ENCODE measurements at places on chromosomes 3 and 15.

- no peak for DNase-seq
These were observed 105.3 kb downstream of the CD47 start for GRCh38 chr3:107985496-107985895.

DNA sequence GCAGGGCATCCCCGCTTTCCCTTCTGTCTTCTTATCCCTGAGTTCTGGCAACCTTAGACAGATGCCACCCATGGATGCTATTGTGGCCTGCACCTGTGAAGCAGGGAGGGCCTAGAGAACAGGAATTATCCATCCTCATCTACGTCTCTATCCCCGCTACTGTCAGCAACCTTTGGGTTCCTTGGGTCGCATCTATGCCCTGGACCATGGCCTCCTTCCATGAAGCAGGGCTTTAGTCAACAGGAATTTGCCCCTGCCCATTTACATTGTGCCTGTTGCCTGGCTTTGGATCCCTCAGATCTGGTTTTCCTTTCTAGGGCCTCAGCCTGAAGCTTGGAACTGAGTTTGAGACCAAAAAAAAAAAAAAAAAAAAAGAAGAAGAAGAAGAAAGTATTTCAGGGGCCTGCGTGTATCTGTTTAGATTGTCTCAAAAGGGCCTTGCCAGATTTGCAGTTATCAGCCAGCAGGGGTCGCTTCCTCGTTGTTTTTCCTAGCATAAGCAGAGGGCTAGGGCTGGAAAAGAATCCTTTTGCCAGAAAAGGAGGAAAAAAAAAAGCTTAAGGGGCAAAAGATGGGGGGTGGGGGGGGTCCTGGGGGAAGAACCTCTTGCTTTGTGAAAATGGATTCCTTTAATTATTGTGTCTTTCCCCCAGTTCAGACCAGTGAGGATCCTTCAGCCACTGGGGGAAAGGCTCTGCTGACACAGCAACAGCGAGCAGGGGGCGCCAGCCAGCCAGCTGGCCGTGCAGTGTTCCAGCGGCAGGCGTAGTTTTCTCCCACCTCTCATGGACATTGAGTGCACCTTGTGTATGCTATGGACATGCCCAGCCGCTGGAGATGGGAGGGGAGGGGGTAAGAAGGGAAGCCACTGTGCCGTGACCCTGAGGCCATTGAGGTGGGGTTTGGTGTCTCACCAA lies 65.7 kb upstream of the ALDH1L1 start:
- no peak for DNase-seq

GRCh38 chr3:68878322-68878721 lies 54.0 kb downstream of the TAFA4 start:
- DNase-seq = no peak

DNA sequence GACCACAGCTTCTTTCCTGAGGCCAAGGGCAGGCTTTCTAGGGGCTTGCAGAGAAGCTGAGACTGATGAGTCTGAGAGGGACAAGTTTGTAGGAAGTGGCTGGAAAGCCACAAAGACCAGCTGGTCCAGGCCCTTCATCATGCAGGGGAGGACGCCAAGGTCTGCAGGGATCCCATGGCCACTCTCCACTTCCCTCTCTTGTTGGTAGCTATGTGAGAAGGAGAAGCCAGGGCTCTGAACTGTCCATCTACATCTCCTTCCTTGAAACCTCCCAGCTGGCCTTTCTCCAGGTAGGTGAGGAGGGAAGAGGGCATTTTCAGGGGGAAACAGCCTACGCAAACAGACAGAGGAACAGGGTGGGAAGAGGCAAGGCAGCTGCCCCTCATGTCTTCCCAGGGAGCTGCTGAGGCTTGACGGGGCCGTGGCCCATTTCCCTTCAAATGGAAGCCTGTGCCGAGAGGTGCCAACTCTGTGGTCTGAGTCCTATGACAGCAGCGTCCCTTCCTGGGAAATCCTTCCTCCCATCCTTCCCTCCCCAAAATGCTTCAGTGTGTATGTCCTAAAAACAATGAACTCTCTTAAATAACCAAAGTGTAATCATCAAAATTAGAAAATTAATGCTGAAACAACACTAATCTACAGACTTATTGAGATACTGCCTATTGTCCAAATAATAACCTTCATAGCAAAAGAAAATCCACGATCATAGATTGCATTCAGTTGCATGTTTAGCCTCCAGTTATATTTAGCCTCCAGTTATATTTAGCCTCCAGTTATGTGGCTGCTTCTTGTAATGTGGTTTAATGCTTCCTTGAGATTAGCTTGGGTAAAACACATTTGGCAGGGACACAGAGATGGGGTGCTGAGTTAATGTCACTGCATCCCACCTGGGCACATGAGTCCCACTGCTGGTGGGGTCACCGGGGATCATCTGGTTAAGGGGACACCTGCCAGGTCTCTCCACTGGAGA lies 36.0 kb downstream of the GNB5 start:
- DNase-seq = no peak

GRCh38 chr3:73143821-73144237 lies 82.4 kb downstream of the EBLN2 start:
- no peak for DNase-seq

DNA sequence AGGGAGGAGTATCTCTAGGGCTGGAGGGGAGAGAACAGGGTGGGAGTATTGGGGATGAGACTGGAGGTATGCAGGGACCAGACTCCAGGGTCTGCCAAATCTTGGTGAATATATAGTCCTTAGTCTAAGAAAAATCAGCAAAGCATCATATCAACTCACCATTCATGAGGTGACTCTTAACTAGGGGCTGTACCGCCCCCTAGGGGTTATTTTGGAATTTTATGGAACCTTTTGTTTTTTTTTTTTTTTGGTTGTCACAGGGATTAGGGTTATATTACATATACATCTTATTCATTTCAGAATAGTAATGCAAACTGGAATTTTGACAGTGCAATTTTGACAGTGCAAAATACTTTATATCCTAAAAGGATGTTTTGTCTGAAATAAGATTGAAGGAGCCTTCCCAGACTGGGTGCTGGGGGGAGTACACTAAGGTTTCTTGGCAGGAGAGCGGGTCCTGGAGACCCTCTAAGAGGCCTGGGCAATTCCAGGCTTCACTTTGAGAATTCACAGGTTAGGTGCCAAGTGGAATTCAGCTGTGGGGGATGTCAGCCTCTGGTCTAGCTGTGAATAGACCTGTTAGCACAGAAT lies 7.5 kb downstream of the CMTM7 start:
- no peak for DNase-seq

- DNase-seq = peak; percentile 49
These were observed at the start of gene VWA5B2 for GRCh38 chr3:184229394-184230080. Gene VWA5B2, plus strand, starts transcription at chr3:184229585. Its CDS starts 944 bp downstream, at chr3:184230529.

- DNase-seq = no peak
These were observed 278.1 kb downstream of the ULK4 start for GRCh38 chr3:41683666-41684350.

GRCh38 chr15:39391230-39391629 lies 189.6 kb upstream of the THBS1 start:
- DNase-seq = no peak

GRCh38 chr15:40891810-40892446 lies 2.3 kb upstream of the VPS18 start:
- no peak for DNase-seq

GRCh38 chr3:45205126-45205525 lies 21.0 kb downstream of the TMEM158 start:
- no peak for DNase-seq

DNA sequence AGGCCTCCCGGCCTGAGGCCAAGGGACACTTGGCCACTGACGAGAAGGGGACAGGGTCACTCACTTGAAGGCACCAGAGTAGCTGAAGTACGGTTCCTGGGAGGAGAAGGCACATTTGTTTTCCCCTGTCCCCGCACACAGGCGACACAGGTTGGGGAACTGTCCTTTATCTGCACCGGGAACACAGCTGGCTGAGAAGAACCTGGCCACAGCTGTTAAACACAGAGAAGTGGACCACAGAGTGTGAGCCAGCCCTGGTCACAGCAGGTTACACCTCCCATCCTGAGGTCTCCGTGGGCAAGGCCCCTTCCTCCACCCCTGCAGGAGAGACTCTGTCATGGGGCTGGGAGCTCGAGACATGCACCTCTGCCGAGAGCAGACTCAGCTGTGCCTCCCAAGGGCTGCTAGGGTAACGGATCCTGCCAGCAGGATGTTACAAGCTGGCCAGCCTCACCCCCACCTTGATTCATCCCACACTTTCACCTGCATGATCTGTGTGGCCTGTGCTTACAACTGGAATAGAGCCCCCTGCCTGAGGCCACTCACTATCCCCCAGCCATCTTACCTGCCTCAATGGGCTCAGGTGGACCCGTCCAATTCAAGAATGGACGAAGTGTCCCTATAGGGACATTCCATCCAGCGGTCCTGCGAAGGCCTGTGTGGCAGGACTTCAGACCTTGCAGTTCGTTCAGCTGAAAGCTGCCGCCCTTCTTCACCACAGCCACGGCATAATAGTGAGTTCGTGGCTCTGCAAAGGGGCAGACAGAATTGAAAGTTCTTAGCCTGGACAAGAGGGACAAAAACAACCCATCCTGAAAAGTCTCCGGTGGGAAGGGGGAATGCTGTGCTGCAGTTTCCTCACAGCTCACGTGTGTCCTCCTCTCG lies 9.2 kb downstream of the LTF start:
- DNase-seq = no peak

DNA sequence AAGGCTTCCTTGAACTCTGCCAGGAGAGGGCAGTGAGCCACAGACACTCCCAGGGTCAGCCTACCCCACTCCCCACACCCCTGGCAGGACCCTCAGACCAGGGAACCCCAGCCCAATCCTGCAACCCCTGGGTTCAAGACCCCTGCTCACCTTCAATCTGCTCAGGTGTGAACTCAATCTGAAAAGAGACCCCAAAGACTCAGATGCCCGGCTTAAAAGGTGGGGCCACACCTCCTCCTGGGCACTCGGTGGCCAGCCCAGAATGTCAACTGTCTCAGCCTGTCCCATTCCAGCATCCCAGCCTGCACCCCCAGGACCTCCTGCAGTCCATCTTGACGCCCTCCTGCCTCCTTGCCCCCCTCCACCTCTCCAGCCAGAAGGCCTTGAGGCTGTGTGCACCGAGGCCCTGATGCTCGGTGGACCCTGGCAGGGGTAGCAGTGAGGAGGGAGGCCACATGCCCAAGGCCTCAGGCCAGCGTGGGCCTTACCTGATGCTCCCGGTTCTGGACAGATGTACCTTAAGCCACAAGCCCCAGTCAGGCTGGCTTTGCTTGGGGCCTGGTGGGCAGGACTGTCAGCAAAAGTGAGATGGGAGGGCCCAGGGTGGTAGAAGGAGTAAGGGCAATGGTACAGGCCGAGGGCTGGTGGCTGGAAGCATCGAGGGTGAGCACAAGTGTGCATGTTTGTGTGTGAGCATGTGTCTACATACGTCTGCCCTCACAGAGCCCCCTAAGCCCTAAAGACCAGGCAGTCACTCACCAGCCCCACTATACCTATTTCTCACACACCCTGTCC lies 2.2 kb downstream of the MYL3 start:
- no peak for DNase-seq

DNA sequence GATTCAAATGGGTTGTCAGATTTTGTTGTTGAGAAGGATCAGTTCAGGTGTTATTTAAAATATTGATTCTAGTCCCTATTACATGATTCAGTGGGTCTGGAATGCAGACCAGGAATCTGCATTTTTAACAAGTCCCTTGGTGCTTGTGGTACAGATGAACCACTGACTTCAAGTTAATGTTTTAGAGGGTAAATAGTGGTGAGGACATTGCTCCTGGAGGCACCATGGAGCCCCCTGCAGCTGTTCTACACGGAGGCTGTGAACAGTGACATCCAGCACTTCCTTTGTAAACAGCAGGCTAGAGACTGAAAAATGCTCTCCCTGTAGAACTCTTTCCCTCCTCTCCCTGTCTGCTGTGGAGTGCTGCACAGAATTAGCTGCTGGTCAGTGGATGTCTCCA lies 4.8 kb upstream of the FSIP1 start:
- DNase-seq = no peak

DNA sequence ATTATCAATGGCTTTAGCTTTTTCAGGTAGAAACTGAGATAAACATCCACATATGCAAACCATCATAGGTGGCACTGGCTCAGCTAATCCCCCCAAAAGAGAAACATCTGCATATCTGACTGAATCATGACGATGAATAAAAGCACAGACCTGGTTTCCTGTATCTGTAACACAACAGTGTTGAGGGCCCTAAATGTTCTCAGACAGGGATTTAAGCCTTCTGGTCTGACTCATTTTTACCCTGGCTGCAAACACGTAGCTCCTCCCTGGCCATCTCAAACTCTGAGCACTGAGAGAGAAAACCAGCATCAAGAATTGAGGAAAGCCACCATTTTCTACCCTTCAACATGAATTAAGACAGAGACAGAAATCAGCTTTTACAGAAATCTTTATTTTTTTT lies 35.2 kb downstream of the GLB1 start:
- no peak for DNase-seq

GRCh38 chr3:127456471-127457093 lies 134.0 kb downstream of the TPRA1 start:
- DNase-seq = no peak

GRCh38 chr15:98446083-98446482 lies 202.3 kb upstream of the IGF1R start:
- DNase-seq = no peak

GRCh38 chr3:198017090-198017489 lies 57.1 kb downstream of the LMLN start:
- DNase-seq = no peak

DNA sequence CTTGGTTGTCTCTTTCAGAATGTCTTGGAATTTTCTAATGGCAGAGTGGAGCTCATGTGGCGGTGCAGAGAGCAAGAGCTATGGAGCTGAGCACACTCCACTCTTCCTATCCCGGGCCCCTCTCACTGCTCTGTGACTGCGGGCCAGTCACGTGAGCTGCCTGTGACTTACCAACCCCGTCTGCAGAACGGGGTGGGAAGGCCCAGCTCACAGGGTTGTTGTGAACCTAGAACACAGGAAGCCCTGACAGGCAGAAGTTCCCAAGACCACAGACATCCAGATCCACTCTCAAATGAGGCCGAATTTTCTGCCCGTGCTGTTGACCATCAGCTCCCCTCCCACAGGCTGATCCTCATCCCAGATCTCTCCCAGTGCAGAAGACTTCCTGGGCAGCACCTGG lies 35.5 kb upstream of the PLXNA1 start:
- DNase-seq = no peak

- DNase-seq = no peak
These were observed 63.2 kb downstream of the ILDR1 start for GRCh38 chr3:121958801-121959200.

DNA sequence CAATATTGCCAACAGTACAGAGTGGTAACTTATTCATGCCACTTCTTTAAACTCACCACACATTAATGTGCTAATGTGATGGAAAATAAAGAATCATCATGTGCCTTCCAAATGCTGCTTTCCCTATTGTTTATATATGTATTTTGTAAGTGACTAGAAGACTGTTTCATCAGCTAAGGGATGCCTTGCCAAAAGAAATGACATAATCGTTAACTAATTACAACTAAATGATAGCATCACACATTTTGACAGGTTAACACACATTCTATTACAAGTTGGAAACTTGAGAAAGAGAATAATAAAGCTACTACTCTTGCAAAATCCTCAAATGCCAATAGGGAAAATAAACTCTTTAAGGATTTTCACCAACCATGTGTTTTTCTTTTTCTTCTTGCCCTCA lies 329.9 kb upstream of the AGTR1 start:
- DNase-seq = no peak

Measured in stimulated activated CD4-positive, alpha-beta T cell treated with anti-CD3 and anti-CD28 coated beads, Interleukin-1b, Interleukin-23, amount 100 ng/mL, for 24 hours (primary cell).